ENCODE measurements at places on chromosomes 3 and 15.

- H3K27ac ChIP-seq: no peak overlapping the region
- DNase-seq: no peak
- no peaks in the 10 kb centered on the region for H3K36me3 ChIP-seq
- H3K4me1 ChIP-seq: no peaks in the 10 kb centered on the region
- no peaks in the 10 kb centered on the region for H3K27me3 ChIP-seq
- H3K4me3 ChIP-seq: no peak overlapping the region
Measured at GRCh38 chr3:36447061-36447460, 66.8 kb downstream of the STAC start.

GRCh38 chr15:29087521-29088285 is 181.9 kb downstream of the NSMCE3 start:
- H3K27me3 ChIP-seq: peaks cover 6% of the 10 kb centered on the region
- H3K4me1 ChIP-seq: no peaks in the 10 kb centered on the region
- no peak for DNase-seq
- H3K4me3 ChIP-seq: no peak overlapping the region
- no peak overlapping the region for H3K27ac ChIP-seq
- peaks cover 4% of the 10 kb centered on the region for H3K36me3 ChIP-seq

DNA sequence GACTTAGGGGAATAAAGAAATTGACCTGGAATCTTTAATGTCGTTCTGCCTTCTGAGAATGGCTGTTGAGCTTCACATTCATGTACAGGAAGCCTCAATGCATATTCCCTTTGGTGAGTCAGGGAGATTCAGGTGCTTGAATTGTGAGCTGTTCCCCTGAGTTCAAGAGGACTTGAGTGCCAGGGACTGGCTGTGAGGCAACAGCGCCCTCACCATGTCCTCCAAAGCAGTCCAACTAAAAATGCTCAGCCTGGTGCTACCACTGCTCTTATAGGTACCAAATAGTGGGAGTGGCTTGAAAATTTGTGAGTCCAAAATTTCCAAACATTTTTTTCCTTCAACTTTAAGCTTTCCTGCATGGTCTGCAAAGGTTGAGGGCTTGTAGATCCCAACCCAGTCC is 54.1 kb downstream of the LEO1 start:
- no peak overlapping the region for H3K27ac ChIP-seq
- no peak overlapping the region for H3K4me3 ChIP-seq
- no peak for DNase-seq
- peaks cover 6% of the 10 kb centered on the region for H3K36me3 ChIP-seq
- H3K27me3 ChIP-seq: no peaks in the 10 kb centered on the region

GRCh38 chr3:54547846-54548245 is 380.0 kb downstream of the LRTM1 start:
- no peak overlapping the region for H3K4me3 ChIP-seq
- DNase-seq: no peak
- H3K4me1 ChIP-seq: no peaks in the 10 kb centered on the region
- no peaks in the 10 kb centered on the region for H3K27me3 ChIP-seq
- peaks cover 10% of the 10 kb centered on the region for H3K36me3 ChIP-seq

DNA sequence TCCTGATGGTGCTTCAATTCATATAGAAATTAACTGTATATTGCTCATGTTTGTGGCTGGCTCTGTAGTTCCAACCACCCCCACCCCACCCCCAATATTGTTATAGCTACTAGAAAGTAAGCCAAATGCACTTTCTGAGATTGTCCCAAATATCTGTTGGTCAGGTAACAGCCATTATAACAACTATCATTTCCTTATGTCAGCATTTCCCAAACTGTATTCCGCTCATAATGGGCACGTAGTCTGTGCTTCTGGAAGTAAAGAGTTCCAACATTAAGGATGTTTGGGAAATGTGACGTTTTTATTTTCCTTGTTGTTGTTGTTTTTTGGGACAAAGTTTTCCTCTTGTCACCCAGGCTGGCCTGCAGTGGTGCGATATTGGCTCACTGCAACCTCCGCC is 12.2 kb upstream of the TBL1XR1 start:
- peaks cover 2% of the 10 kb centered on the region for H3K27me3 ChIP-seq
- no peaks in the 10 kb centered on the region for H3K4me1 ChIP-seq
- H3K4me3 ChIP-seq: no peak overlapping the region
- no peak overlapping the region for H3K27ac ChIP-seq
- no peak for DNase-seq
- H3K36me3 ChIP-seq: no peaks in the 10 kb centered on the region

DNA sequence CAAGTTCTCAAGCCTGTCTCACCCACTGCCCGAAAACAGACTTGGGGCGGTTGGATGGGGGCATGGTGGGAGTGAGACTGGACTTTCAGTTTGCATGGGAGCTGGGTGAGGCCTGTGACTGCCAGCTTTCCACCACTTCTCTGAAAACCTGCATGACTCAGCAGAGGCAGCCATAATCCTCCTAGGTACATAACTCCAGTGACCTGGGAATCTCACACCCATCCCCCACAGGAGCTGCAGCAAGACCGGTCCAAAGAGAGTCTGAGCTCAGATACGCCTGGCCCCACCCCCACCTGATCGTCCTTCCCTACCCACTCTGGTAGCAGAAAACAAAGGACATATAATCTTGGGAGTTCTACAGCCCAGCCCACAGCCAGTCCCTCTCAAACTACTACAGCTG is 107.2 kb downstream of the NSMCE3 start:
- H3K36me3 ChIP-seq: no peaks in the 10 kb centered on the region
- no peaks in the 10 kb centered on the region for H3K27me3 ChIP-seq
- DNase-seq: no peak
- H3K27ac ChIP-seq: no peak overlapping the region

DNA sequence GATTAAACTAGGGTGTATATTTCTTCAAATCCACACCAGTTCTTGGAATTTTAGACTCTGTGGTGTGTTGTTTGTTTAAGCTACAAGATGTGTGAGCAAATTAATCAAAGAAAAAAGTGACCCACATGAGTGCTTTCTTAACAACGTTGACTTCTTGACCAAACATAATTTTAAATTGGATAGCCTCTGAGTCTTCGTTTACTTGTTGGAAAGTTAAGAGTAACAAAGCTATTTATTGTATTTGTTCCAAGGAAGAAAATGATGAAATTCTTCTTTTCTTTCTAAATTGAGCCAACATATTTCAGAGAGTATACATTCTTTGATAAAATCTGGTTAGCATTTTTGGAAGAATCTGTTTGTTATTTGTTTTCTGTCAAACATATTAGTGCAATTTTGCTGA is 99.9 kb upstream of the IGSF10 start:
- no peak for DNase-seq
- H3K27me3 ChIP-seq: peaks cover 4% of the 10 kb centered on the region
- no peak overlapping the region for H3K27ac ChIP-seq
- H3K4me3 ChIP-seq: no peak overlapping the region

DNA sequence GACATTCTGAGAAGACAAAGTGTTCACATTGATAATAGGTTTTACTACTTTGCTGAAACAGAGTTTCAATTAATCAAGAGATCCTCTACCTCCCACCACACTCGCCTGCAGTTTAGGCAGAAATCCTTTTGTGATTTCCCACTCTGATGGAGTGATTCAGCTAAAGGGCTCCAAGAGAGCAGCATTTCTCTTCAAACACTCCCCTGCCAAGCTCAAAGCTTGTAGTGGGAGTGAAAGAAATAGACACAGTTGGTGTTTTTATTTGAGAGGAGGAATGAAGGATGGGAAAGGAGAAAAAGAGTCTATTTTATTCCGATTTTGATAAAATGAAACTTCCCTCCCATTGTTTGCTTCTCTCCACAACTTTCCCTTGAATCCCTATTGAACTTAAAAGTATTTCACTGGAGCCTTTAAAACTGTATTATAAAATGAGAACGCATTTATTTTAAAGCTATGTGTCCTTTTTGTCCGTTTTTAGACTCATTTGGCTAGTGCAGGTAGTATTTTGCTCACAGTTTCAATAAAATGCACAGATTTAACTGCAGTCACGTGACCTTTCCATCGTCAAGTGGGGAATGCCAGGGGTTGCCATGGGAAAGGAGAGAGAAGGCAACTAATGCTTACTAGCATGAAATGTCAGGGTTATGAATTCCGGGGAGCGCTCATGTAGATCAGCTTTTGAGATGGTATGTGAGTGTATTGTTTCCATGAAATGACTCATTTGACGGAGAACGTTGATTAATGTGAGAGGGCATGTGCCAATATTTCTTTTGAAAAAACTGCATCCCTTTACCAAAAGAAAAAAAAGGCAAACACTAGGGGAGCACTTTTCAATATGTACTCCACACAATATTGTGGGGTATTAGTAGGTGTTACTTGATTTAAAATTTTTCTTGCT is 7.7 kb upstream of the OSBPL11 start:
- peaks cover 4% of the 10 kb centered on the region for H3K36me3 ChIP-seq
- H3K27ac ChIP-seq: no peak overlapping the region
- no peak for DNase-seq
- H3K27me3 ChIP-seq: peaks cover 1% of the 10 kb centered on the region
- H3K4me1 ChIP-seq: peaks cover 6% of the 10 kb centered on the region

DNA sequence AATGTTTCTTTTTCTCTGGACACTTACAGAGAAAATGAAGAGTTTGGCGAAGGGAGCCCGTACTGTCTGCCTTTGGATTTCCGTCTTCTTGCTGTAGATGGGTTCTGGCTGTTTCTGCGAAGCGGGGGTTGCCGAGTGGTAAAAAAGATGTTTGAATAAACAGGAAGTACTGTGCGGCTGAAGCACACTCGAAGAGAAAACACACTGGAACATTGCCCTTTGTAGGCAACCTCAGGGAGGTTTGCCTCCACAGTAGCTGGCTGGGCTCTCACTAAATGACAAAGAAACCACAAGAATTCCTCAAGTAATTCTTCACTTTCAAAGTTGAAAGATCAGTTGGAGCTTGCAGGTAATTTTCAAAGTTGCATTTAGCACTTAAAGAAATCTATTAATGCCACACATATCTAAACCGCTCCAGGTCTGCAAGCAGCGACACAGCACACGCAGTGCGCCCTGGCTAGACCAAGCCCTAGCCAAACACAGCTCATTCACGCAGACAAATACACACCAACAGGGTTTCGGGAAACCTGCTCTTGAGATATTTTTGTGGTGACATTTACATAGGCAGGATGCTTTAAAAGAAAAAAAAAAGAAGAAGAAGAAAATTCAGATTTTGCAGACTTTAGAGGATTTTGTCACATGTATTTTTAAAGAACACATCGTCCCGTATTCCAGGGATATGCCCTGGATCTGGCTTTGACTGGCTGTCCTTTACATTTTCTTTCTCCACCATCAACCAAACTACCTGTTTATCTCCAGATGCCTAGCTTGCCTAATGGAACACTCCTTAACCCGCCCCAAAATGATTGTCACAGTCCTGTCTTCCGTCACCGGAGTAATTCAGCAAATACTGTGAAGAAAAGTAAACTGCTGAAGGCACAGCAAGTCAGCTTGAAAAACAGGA is 452.8 kb downstream of the FOXP1 start:
- H3K4me1 ChIP-seq: peaks cover 49% of the 10 kb centered on the region
- H3K27me3 ChIP-seq: no peaks in the 10 kb centered on the region
- H3K27ac ChIP-seq: peak overlapping the region; percentile 95
- H3K36me3 ChIP-seq: no peaks in the 10 kb centered on the region

GRCh38 chr3:38059591-38059990 is 20.6 kb downstream of the DLEC1 start:
- no peak for DNase-seq
- H3K27me3 ChIP-seq: peaks cover 33% of the 10 kb centered on the region
- no peak overlapping the region for H3K27ac ChIP-seq
- H3K4me1 ChIP-seq: no peaks in the 10 kb centered on the region

GRCh38 chr3:10169000-10169496 is 4.3 kb downstream of the IRAK2 start:
- no peaks in the 10 kb centered on the region for H3K27me3 ChIP-seq
- no peak overlapping the region for H3K4me3 ChIP-seq
- H3K4me1 ChIP-seq: peaks cover 28% of the 10 kb centered on the region
- H3K27ac ChIP-seq: no peak overlapping the region
- H3K36me3 ChIP-seq: peaks cover 16% of the 10 kb centered on the region

DNA sequence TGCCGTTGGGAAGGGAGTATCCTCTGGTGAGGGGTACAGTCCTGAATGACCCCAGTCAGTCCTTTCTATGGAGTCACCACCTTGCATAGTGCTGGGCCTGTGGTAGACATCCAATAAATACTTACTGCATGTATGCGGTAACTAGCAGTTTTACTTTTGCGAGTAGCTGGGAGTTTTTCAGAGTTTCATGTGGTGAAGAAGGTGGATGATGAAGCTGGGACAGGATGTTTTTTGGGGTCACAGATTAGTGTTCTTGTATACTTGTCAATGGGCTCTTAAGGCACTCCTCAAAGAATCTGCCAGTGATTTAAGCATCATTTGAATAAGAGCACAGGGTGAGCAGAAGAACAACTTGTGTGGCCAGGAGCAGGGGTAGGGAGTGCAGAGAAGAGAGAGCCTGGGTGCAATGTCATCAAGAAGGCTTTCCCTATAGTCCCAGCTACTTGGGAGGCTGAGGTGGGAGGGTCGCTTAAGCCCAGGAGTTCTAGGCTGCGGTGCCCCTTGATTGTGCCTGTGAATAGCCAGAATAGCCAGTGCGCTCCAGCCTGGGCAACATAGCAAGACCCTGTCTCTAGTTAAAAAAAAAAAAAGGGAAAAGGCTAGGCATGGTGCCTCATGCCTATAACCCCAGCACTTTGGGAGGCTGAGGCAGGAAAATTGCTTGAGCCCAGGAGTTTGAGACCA is 22.1 kb downstream of the PPCDC start:
- no peak for DNase-seq
- peaks cover 47% of the 10 kb centered on the region for H3K4me1 ChIP-seq
- H3K4me3 ChIP-seq: no peak overlapping the region
- no peak overlapping the region for H3K27ac ChIP-seq
- peaks cover 3% of the 10 kb centered on the region for H3K27me3 ChIP-seq
- peaks cover 5% of the 10 kb centered on the region for H3K36me3 ChIP-seq

DNA sequence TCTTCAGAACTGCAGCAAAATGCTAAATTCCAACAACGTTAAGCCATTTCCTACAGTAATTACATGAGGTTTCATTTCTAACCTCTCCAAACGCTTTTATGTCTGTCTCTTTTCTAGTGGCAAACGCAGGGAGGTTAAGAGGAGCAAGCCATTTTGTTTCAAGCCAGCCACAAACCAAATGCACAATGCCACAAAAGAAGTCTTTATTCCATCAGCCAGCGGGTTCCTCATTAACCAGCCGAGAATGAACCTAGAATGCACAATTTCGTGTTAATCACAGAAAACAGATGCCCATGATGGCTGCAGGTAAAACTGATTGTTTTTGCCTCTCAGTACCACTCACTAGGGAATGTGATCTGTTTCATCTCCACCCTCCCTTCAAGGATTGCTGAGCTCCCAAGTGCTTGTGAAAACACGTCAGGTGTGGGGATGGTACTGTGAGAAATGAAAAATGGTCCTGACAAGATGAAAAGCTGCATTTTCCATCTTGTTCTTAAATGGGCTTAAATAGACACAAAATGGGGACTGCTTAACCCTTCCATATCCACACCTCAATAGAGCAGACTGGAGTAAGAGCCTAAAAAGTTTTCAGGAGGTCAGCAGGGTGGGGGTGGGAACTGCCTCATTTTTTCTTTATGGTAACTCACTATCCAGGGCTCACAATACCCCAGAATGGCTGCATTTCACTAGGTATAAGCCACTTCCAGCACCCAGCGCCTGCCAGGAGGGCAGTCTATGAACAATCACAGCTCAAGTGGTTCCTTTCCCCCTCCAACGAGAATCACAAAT is 277.1 kb downstream of the MAGI1 start:
- H3K27ac ChIP-seq: no peak overlapping the region
- peaks cover 11% of the 10 kb centered on the region for H3K4me1 ChIP-seq
- no peaks in the 10 kb centered on the region for H3K36me3 ChIP-seq
- no peak overlapping the region for H3K4me3 ChIP-seq

- H3K36me3 ChIP-seq: peaks cover 6% of the 10 kb centered on the region
- no peaks in the 10 kb centered on the region for H3K27me3 ChIP-seq
- no peak overlapping the region for H3K27ac ChIP-seq
- DNase-seq: no peak
Measured at GRCh38 chr3:61668317-61668864, 107.0 kb downstream of the PTPRG start.

- peaks cover 42% of the 10 kb centered on the region for H3K27me3 ChIP-seq
- H3K36me3 ChIP-seq: no peaks in the 10 kb centered on the region
- H3K27ac ChIP-seq: no peak overlapping the region
- DNase-seq: no peak
- H3K4me1 ChIP-seq: peaks cover 14% of the 10 kb centered on the region
Measured at GRCh38 chr3:194225418-194225812, 89.5 kb downstream of the HES1 start.
